ENCODE measurements at places on chromosomes 11 and 22.

DNA sequence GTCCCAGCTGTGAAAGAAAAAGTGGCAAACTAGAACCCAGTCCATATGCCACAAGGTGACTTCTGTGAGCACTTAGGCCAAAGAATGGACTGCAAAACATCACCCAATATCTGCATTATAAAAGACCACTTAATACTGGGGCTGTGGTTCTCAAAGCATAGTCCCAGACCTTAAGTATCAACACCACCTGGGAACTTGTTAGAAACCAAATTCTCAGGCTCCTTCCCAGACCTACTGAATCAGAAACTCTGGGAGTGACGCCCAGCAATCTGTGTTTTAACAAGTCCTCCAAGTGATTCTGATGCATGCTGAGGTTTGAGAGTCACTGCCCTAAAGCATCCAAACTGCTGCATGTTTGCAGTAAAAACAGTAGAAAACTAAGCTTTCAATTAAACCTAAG lies 81.3 kb downstream of the SERGEF start:
- DNase-seq, result no peak

DNA sequence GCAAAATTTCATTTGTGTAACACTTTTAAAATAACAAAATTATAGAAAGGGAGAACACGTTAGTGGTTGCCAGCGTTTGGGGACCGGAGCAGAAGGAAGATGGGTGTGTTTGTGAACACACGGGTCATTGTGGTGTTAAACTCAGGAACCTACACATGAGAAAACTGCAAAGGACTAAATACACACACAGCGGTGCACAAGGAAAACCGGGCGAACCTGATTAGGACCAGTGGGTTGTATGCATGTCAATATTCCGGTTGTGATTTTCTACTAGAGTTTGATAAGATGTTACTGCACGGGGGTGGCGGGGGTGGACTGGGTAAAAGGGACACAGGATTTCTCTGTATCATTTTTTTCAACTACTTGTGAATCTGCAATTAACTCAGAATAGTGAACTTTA lies 351.2 kb downstream of the OPCML start:
- no peak for DNase-seq

- DNase-seq, result no peak
These were observed 315.0 kb downstream of the BRD1 start for GRCh38 chr22:49512487-49513165.

DNA sequence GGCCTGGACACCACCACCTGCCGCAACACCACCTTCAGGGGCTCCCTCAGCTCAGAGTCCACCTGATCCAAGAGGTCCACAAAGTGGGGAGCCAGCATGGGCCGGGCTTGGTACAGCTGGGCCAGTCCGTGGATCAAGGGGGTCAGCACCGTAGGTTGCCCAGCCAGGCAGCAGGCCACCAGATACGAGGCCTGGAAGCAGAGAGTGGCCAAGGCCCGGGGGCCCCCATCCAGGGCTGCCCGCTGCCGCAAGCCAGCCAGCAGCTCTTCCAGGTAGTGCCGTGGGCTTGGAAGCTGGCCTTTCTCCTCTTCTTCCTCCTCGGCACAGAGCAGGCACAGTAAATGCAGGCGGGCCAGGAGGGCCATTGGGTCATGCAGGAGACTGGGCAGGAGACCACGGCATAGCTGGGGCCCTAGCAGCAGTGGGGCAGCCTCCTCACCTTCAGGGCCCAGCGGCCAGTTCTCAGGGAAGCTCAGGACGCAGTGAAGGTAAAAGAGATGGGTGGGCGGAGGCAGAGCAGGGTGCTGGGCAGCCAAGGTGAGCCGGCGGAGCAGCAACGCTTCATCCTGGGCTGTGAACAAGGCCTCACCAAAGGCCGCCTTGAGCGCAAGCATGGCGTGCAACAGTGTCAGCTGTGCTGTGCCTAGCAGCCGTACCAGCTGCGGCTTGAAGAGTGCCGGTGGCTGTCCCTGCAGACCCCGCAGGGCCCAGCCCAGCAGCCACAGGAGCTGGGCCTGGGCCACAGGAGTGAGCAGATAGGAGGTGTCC lies 1.7 kb downstream of the AP5B1 start:
- no peak for DNase-seq

GRCh38 chr11:22521226-22521625 lies 104.4 kb downstream of the FANCF start:
- DNase-seq, result no peak

DNA sequence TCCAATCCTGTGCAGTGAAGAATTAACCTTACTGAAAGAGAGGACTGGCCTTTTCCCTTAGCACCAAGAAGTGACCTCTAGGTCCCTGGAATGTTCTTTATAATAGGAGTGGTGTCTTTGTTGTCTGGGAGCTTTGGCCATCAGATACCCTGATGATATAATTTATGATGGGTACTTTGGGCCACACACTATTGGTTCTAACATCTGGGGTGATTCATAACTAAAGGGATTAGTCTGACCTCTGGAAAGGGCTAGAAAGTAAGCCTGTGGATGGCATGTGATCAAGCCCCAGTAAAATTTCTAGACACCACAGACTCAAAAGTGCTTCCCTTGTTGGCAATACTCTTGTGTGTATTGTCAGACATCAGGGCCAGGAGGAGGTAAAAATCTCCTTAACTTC lies 891.2 kb downstream of the KCNA4 start:
- DNase-seq, result no peak

- DNase-seq, result no peak
These were observed 21.4 kb downstream of the CREB3L1 start for GRCh38 chr11:46298699-46299433.

DNA sequence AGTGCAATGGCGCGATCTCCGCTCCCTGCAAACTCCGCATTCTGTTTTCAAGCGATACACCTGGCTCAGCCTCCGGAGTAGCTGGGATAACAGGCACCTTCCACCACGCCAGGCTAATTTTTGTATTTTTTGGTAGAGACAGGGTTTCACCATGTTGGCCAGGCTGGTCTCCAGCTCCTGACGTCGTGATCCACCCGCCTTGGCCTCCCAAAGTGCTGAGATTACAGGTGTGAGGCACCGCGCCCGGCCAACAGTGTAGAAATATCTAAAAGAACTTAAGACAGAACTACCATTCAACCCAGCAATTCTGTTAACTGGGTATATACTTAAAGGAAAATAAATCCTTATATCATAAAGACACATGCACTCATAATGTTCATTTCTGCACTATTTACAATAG lies 335.3 kb upstream of the LUZP2 start:
- DNase-seq, result no peak

DNA sequence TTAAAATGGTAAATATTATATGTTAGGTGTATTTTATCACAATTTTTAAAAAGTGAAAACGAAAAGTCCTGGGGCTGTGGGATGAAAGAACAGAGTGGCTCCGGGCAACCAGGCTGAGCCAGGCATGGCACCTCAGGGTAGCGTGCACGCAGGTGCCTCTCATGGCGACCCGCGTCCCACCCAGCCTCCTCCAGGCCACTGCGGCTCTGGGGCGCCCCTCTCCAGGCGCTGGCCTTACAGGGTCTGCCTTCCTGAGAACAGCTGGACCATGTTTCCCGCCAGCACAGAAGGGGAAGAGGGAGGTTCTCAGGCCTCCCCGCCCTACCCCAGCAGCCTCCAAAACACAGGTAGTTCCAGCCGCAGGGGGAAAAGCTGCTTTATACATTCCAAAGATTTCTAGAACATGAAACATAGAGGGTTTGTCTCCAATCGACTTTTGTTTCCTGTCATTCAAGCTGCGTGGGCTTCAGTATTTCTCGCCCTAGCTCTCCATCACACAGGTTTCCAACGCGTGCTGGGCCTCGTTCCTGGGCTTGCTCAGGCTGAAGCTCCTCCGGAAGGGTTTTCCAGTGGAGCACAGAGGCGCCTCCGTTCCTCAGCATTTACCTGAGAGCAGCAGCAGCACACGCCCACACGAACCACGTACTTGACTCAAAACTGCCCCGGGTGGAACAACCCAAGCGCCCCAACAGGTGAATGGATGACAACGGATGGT lies 10.5 kb downstream of the EHD1 start:
- DNase-seq, result no peak
